ENCODE measurements at places on chromosomes 5 and 9. TPM values are rescaled to one million over a fixed set of nuclear protein-coding genes. Genes with fewer than 3 reads are reported as not detected.

EQTN gene
- total RNA-seq: not detected

F2R gene
- total RNA-seq: 91.4 TPM

HAND1 gene
- not detected for total RNA-seq

MAP1B gene
- 200 TPM for total RNA-seq

Measured in M059J (cell line).